ENCODE measurements at places on chromosomes 2 and 18.

DNA sequence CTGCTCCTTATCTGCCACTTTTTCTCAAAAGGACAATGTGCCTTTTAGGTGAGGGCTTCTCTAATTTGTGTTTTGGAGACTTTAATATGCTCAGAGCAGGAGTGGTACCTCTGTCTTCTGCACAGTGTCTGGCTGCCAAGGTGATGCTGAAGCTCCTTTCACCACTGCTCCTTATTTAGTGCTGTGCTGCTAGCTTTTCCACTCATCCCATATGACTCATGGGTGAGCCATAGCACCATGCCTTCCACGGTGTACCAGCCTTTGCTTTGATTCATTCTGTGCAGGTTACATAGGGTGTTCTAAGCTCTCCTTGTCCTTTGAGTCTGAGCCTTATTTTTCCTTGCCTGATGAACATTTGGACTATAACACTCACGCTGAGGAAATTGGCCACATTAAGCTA is 202.4 kb downstream of the ARL6IP6 start:
- DNase-seq: no peak

- peak; percentile 72 for DNase-seq
Observed at GRCh38 chr18:48030616-48031480, 100.4 kb upstream of the SMAD2 start.

DNA sequence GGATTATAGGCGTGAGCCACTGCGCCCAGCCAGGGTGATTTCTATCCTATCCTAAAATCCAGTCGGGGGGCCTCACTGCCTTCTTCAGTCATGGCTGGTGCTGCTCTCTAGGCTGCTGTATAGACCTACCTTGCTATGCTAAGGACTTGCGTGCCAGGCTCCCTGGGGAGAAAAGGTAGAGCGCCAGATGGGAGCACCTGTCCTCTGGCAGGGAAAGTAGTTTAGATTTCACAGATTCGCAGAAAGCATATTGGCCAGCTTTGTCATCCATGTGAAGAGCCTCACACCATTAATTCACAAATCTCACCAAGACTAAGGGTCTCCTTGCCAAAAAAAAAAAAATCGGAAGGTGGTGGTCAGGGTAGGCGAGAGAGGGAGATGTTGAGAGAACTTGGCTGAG is 217.6 kb downstream of the ATAD2B start:
- no peak for DNase-seq

DNA sequence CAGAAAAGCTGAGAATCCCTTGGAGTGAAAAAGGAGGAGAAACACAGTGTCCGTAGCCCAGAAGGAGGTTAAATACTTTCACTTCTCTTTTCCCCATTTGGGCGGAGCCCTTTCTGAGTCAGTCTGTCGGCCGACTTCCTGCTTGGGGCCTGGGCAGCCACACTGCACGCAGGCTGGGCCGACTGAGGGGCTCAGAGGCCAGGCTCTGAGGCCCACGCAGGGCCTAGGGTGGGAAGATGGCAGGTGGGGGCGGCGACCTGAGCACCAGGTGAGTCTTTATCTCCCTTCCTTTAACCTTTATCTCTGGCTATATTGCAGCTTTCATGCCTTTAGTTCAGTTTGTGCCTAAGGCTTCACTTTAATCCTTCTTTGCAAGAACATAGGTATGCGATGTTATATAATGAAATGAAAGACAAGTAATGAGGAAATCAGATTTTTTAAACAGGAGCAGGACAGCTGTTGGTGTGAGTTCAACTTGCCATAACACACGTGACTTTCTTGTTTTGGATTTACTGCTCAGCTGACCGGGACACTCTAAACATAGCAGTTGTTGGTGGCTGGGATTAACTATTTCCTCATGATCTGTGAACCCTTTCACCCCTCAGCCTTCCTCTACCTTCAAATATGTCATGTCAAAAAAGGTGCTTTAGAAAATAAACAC is at the start of gene SP100:
Gene SP100, plus strand, starts transcription at position 141 of the 661 bp plus-strand sequence. Its CDS starts 96 bp downstream, at position 237.
- no peak for DNase-seq

- DNase-seq: no peak
Observed at GRCh38 chr2:151634736-151635467, 99.4 kb downstream of the NEB start.

All from H9 (cell line).